ENCODE measurements at places on chromosomes 2 and 18.

DNA sequence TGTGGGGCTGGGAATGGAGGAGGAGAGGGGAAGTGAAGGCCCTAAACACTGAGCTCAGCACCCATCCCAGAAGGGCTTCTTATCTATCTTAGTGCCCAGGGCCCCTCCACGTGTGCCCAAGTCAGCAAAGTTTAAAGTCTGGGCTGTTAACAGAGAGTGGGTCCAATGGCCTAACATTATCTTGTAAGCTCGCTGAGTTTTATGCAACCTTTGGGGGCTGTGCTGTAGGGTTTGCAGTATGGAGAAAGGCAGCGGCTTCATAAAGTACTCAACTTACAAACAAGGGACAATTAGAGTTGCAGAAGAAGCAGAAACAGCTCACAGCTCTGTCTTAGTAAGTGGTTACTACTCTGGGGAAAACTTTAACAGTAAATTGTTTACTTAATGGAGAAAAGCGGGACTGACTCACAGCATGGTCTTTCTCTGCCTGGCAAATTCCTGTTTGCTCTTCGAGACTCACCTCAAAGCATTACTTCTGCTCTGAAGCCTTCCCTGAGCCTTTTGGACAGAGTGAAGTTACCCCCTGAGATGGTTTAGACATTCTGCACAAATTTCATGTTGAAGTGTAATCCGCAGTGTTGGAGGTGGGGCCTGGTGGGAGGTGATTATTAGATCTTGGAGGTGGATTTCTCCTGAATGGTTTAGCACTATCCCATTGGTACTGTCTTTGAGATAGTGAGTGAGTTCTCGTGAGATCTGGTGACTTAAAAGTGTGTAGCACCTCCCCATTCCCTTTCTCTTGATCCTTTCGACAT is 9.0 kb downstream of the ENOSF1 start:
- no peak for DNase-seq

DNA sequence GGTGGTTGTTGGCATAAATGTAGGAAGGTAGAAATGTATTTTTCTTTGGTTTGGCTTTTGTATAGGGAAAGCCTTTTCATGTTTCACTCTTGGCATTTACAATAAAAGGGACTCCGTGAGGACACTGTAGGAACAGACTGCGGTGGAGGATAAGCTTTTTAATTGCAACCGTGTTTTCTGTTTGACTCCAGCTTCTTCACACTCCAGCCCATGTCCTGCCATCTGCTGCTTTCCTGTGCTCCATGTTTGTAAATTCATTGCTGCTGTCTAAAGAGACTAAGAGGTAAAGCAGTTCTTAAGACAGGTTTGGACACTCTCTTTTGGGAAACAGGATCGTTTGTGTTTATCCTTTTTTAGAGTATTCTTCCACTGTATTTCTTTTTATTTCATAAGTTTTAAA is 33.3 kb downstream of the WDR75 start:
- no peak for DNase-seq

DNA sequence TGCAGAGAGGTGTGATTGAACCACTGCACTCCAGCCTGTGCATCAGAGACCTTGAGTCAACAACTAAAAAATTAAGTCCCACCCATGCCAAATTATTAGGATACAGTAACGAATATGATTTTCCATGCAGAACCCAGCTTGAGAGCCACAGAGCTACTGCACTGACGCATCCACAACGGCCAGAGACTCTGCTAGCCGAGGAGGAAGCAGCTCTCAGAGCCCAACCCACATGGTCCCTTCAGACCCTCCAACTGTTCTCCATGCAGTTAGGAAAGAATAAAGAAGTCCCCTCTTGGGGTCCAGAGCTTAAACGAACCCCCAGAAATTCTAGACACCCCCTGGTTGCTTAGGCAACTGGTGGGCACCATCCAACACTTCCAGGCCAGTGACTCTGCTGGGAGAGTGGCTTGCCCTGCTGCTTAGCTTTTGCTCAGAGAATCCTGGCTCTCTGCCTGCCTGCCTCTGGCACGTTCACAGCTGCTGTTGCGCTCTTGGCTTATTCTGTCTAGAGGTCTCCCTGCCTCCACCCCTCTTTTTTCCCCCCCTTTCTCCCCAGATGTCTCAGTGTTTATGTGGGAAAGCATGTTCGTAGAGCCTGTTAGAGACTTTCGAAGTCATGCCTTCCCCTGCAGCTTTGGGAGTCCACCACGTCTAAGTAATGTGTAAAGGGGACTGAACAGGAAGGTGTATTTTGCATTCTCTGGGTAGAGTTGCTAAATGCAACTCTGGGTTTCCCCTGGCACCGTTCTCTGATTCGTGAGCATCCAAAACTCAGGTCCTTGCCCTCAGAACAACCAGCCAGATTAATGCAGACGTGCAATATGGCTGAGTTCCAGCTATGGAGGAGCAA is 26.0 kb upstream of the SP3 start:
- no peak for DNase-seq

GRCh38 chr2:118718921-118719320 is 128.5 kb downstream of the EN1 start:
- no peak for DNase-seq

GRCh38 chr2:219368690-219369191 is 19.0 kb downstream of the DNPEP start:
- no peak for DNase-seq

- no peak for DNase-seq
These were observed 331.9 kb downstream of the MYCN start for GRCh38 chr2:16272038-16272788.

GRCh38 chr2:10891390-10891789 is 20.3 kb upstream of the KCNF1 start:
- DNase-seq = no peak

GRCh38 chr2:202542142-202542541 is 92.6 kb upstream of the FAM117B start:
- DNase-seq = no peak

Measured in stimulated activated CD4-positive, alpha-beta T cell treated with anti-CD3 and anti-CD28 coated beads, Interleukin-4, amount 100 ng/mL, for 48 hours (primary cell).